ENCODE measurements at places on chromosomes 4 and X.

- DNase-seq = no peak
Measured at GRCh38 chr4:26308568-26308967, 12.2 kb upstream of the RBPJ start.

DNA sequence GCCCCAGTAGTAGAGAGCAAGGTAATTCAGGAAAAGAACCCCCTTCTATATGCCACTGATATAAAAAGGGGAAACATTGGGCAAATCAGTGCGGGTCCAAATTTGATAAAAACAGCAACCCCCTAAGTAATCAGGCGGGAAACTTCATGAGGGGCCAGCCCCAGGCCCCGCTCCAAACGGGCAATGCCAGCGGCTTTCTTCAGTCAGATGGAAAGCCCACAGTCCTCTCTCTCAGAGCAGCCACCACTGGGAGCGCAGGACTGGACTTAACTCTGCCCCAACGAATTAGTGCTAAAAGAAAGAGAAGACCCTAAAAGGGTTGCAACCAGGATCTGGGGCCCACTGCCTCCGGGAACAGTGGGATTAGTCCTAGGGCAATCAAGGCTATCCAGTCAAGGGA, 9.9 kb downstream of the MAGEA11 start:
- DNase-seq = no peak

DNA sequence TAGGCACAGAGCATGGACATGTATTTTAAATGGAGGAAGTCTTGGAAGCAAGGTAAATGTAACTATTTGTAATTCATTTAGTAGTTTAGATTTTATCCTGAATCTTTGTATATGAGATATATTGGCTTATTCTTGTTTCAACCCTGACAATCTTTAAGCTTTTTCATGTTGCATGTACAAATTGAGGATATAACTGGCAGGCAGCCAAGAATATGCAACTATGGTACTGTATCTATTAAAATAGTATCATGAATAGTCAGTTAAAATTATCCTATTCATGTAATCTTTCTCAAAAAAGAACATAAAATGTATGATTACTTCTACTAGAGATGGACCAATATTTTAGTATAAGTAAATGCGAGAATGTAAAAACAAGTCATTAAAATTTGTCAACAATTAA, 1141.5 kb downstream of the PCDH18 start:
- DNase-seq = no peak

DNA sequence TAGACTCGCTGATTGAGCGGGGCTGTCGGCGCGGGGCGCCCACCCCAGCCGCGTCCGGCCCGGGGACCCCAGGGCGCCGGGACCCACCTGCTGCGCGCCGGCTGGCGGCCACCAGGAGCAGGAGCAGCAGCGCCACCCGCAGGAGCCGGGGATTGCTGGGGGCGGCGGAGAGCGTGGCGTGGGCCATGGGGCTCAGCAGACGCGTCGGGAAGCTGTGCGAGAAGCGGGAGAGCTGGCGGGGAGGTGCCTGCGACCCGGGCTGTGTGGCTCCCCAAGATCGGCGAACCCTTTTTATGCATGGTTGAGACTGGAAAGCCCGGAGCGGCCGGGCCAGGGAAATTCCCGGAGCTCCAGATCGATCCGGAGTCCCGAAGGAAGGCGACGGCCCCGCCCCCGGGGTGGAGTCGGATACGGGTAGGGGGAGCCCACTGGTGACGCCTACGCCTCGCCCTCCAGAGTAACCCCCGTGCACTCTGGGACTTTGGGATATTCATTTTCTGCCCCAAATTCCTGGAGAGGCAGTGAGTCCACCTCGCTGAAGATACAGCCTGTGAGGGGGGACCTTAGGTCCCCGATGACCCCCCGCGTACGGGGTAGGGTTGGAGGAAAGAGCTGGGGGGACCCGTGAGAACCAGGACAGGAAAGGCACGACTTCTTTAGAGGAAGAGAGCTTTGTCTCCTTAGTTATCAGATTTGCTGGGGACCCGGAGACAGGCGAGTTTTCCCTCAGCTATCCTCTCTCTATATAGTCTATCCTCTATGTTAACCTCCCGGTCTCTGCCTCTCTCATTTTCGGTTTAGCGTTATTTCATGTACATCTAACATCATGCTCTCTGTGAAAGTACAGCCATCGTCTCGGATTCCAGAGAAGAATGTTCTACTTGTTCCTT, at the start of gene CXCL3:
Gene CXCL3 (minus strand): TSS at position 265 of the 890 bp plus-strand sequence. CDS start 78 bp downstream, at position 187.
- DNase-seq = no peak

- no peak for DNase-seq
Measured at GRCh38 chr4:76373919-76374552, 46.9 kb downstream of the CCDC158 start.

Measured in stimulated activated CD8-positive, alpha-beta memory T cell treated with anti-CD3 and anti-CD28 coated beads, Interleukin-15, amount 100 ng/mL, for 4 hours (primary cell).